ENCODE measurements at places on chromosomes 1 and 21. TPM values are rescaled to one million over a fixed set of nuclear protein-coding genes. Genes with fewer than 3 reads are reported as not detected.

Gene CHRM3
- total RNA-seq = 15.6 TPM

Gene RAP1GAP
- total RNA-seq = 13.8 TPM

Gene FNDC10
- 3.3 TPM for total RNA-seq

Gene LRRC38
- 0.19 TPM for total RNA-seq

Gene TNFRSF18
- 0.24 TPM for total RNA-seq

All from motor neuron (in vitro differentiated cells).